ENCODE measurements at places on chromosomes 7 and 10. TPM values are rescaled to one million over a fixed set of nuclear protein-coding genes. Genes with fewer than 3 reads are reported as not detected.
A peak's percentile ranks its signal among the peaks of the same experiment; 100 is the strongest.

MMRN2 gene
- total RNA-seq: 1.4 TPM

GPR15LG gene
- not detected for total RNA-seq

LRIT1 gene
- total RNA-seq: not detected

ITIH2 gene
- not detected for total RNA-seq

TMEM26 gene
- 0.09 TPM for total RNA-seq

DNAH11 gene
- total RNA-seq: 2.5 TPM

TDRD1 gene
- total RNA-seq: not detected

GJD4 gene
- total RNA-seq: not detected

OPALIN gene
- total RNA-seq: not detected

DNA sequence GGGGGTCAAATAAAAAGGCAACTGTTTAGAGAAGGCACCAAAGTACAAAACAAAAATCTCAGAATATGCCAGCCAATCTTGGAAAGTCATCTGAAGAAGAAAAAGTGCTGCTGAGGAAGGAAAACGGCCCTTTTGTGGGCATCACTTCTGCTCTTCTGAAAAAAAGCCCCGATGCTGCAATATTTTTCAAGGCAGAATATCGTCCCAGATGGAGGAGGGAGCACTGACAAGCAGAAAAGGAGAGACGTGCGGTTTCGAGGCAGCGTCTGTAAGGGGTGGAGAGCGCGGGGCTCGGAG is 959 bp upstream of the ATRNL1 start:
- H3K36me3 ChIP-seq: peaks cover 9% of the 10 kb centered on the region
- peaks cover 3% of the 10 kb centered on the region for H3K4me1 ChIP-seq
- H3K27ac ChIP-seq: no peak overlapping the region
- peaks cover 4% of the 10 kb centered on the region for H3K27me3 ChIP-seq

GRCh38 chr10:18659819-18660535 is 746 bp downstream of the ARL5B start:
- DNase-seq: peak; percentile 35
- peak overlapping the region; percentile 99 for H3K4me3 ChIP-seq
- H3K4me1 ChIP-seq: peaks cover 3% of the 10 kb centered on the region
- no peaks in the 10 kb centered on the region for H3K27me3 ChIP-seq

DNA sequence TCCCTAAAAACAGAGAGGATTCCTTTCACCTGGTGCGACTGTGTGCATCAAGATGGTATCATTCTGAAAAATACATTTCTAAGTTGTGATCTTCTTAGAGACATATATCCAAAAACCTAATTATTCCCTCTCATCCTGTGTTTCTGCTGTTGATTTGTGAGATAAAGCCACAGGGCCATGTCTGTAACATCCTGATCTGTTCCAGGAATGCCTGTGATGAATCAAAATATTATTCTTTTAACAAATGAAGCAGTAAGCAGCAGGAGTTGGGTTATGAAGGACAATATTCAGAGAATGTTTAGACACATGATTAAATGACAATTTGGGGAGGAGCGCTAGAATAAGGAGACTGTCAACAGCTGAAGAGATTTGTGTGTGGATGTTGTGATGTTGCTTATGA is 731.4 kb downstream of the KCNMA1 start:
- no peak overlapping the region for H3K4me3 ChIP-seq
- DNase-seq: no peak
- peaks cover 3% of the 10 kb centered on the region for H3K36me3 ChIP-seq
- H3K27me3 ChIP-seq: no peaks in the 10 kb centered on the region

- no peaks in the 10 kb centered on the region for H3K36me3 ChIP-seq
- no peak overlapping the region for H3K4me3 ChIP-seq
- H3K27me3 ChIP-seq: no peaks in the 10 kb centered on the region
- DNase-seq: no peak
- no peaks in the 10 kb centered on the region for H3K4me1 ChIP-seq
- H3K27ac ChIP-seq: no peak overlapping the region
These were observed 24.0 kb upstream of the TM9SF3 start for GRCh38 chr10:96610817-96611216.

DNA sequence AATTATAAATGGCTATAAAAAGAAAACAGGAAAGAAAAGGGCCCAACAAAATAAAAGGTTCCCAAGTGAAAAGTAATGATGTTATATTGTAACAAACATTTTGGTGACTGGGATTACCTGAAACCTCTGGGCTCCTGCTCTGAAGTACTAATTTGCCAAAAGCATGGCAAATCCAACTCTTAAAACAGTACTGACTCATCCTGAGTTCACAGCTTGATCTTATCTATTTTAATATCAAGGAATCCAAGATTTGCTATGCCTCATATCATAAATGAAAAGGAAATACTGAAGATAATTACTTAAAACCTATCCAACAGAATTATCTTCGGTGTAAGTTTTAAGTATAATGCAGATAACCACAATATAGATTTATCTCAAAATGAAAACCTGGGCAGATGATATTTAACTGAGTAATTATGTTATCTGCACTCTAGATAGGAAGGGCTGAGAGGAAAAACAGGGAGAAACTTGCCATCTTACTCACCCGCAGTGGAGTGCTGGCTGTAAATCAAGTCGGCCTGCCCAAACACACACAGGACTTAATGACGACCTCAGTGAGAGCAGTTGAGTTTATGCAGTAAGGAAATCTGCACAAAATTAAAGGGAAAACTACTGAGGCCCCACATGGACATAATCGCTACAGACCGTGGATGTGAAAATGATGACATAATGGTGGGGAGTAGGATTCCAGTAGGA is 48.4 kb downstream of the MPP7 start:
- H3K4me1 ChIP-seq: no peaks in the 10 kb centered on the region
- no peaks in the 10 kb centered on the region for H3K27me3 ChIP-seq
- DNase-seq: no peak
- no peaks in the 10 kb centered on the region for H3K36me3 ChIP-seq
- no peak overlapping the region for H3K4me3 ChIP-seq

GRCh38 chr7:115356139-115356746 is 434.3 kb downstream of the MDFIC start:
- no peaks in the 10 kb centered on the region for H3K27me3 ChIP-seq
- no peaks in the 10 kb centered on the region for H3K36me3 ChIP-seq

DNA sequence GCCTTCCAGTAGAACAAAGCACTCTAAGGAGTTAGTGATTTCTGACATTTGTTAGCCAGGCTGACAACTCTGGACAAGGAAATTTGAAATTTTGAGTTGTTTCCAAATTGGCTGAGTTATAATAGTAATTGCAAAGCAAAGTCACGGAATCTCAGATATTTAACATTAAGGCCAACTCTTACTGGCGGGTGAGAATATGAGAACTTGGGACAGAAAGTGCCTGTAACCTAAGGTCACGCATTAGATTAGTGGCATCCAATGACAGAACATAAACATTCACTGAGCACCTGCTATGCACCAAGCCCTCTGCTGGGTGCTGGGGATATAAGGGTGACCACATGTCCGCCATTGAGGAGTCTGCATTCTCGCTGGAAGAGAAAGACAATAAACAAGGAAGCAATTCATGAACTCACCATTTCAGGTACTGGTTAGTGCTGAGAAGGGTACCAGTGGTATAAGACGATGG is 45.5 kb upstream of the CHST15 start:
- no peaks in the 10 kb centered on the region for H3K4me1 ChIP-seq
- no peaks in the 10 kb centered on the region for H3K27me3 ChIP-seq
- DNase-seq: no peak
- H3K36me3 ChIP-seq: no peaks in the 10 kb centered on the region
- no peak overlapping the region for H3K4me3 ChIP-seq

Measured in H9 (cell line).